ENCODE measurements at places on chromosomes 4 and X. TPM values are rescaled to one million over a fixed set of nuclear protein-coding genes. Genes with fewer than 3 reads are reported as not detected.

DNA sequence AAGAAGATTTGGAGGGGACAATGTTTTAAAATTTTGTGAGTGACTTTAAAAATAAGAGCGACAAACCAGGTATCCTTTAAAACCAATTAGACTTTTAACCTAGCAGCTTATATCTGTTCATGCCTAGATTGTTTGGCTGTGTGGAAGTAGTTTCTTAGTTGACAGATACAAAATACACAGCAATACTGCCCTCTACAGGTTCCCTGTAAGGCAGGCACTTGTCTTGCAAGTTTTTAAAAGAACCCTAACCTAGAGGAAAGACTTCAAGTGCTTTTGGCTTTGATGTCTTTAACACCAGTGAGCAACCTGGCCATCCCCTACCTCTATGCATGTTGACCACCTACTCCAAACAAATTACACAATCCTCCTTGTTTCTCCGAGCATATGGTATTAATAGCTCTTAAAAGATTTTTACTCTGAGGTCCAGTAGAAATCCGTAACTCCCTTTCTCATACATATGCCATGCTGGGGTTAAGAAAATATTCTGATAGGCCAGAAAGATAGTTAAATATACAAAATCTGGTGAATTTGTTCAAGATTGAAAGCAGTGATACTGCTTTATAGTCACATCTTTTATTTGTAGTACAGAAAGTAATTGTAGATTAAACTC, 273.0 kb downstream of the ARHGAP24 start:
- peak; percentile 88 for DNase-seq

GRCh38 chrX:65744965-65745364, 77.5 kb downstream of the MSN start:
- DNase-seq, result no peak

DNA sequence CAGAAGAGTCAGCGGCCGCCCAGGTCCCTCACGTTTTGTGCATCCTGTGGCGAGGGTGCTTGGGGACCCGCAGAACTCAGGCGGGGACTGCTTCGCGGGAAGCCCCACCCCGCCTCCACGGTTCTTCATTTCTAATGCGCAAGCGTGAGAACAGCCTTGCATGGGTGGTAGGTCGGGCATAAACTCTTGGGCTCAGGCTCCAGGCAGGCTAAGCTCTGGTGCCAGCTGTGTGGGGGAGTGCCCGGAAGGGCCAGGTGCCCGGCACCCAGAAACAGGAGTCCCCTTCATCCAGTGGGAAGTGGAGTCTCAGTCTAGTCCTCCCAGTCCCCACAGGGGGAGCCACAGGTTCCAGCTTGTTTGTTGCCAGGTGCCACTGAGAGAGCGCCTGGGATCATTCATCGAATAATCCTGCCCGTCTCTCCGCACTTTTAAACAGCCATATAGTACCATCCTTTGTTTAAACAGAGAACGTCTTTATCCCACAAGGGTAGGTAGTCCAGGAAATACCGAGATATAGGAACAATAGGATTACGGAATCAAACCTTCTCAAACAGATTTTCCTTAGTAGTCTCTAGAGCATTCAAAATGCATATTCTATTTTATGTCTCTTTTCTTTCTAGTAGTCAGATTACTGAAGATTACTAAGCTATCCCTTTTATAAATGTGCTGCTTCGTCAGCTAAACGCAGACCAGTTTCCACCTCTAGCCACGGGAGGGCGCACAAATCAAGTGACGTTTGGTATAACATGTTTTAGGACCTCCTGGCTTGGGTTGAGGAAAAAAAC, 12.7 kb upstream of the RBBP7 start:
- peak; percentile 48 for DNase-seq

GAB3 gene
- total RNA-seq, result 0.87 TPM

DNA sequence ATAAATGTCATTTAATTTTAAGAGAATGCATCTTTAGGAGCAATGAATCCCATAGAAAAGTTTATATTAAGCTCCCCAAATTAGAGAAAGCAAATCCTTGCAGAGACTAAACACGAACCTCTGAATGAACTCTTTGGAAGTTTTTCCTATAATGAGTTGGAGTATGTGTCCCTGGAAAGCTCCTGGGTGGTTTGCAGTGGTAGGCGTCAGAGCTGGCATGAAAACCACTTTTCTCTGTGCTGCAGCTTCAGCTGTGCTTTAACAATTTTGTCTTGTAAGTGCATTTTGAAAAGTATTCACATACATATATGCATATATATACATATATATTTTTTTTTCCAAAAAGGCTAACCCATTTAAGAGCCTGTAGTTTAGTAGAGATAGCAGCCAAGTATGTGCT, 148.7 kb upstream of the TBC1D9 start:
- no peak for DNase-seq

DNA sequence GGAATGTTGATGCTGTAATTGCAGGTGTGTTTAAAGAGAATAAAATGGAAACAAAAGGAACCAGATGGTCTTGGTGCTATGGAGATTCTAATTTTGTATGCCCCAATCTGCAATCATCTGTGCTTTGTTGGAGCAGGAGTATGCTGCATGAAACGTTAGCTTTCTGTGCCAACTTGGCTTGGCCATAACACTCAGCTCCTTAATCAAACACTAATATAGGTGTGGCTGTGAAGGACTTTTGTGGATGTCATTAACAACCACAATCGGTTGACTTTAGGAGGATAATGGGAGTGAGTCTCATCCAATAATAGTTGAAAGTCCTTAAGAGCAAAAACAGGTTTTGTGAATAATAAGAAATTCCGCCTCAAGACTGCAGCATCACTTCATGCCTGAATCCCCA, 399.2 kb downstream of the NLGN4X start:
- DNase-seq, result no peak

- DNase-seq, result peak; percentile 16
Observed at GRCh38 chrX:47831788-47832187, 4.9 kb upstream of the ZNF81 start.

DNA sequence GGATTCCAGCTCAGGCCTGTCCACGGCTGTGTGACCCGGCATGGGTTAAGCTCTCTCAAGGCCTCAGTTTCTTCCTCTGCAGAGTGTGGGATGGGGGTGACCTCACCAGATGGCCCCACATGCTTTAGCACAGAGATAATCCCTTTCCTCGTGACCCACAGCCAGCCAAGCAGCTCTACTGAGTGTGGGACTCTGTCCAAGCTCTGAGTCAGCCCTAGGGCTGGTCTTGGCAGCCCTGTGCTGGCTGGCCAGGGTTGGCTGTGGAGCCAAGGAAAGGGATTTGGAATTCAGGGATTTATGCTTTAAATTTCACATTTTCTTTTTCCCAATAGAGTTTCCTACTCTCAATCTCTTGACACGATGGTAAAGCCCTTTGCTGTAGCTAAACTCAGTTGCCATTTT, 19.7 kb upstream of the SPON2 start:
- DNase-seq, result peak; percentile 94

- peak; percentile 34 for DNase-seq
Observed at GRCh38 chrX:130539721-130540321, 138.0 kb downstream of the RBMX2 start.
